Vein endothelial cell (primary cell): ENCODE measurements at places on chromosomes 1 and 21. TPM values are rescaled to one million over a fixed set of nuclear protein-coding genes. Genes with fewer than 3 reads are reported as not detected.

The VAV3 gene
- total RNA-seq, result 18.6 and 21.2 TPM in 2 replicates

The NR0B2 gene
- not detected in 2 replicates for total RNA-seq

The GLIS1 gene
- not detected in 2 replicates for total RNA-seq

The FAM229A gene
- total RNA-seq, result 1.8 and 2.0 TPM in 2 replicates

The SPRR2F gene
- total RNA-seq, result not detected in 2 replicates

The TMEM269 gene
- not detected in 2 replicates for total RNA-seq

The AVPR1B gene
- total RNA-seq, result not detected in 2 replicates

The GIPC2 gene
- 12.4 and 14.7 TPM in 2 replicates for total RNA-seq

The ACOT7 gene
- 21.2 and 27.7 TPM in 2 replicates for total RNA-seq

The CFAP107 gene
- not detected in 2 replicates for total RNA-seq
